Natural killer cell (primary cell): ENCODE measurements at places on chromosomes 7 and 10.

DNA sequence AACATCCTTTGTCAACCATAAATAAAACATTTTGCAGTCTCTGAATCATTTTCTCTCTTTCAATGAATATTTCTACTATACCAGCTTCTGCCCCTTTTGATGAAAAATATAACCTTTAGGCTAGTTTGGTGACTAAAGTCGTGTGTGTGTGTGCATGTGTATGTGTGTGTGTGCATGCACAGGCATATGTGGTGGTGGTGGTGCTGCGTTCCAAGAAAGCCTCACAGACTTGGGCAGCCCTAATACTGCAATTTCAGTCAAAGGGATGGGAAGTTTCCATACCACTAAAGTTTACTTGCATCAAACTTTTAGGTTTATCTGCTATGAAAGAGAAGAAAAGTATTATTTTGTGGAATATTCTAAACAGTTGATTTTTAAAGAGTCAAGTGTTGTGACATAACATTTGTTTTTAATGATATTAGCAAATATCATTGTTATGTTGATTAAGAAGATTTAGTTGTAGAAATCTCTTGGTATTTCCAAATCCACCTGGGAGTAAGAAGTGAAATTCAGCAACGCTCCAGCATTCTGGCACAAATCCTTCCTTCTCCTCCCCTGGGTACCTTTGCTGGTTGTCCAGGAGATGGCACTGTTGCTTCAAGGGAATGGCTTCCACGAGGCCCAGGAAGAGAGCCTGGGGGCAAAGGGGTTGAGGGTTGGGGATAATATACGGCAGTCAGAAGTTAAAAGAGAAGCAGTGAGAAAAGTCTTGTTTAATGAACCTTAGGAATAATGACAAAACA is 41.5 kb downstream of the ASB4 start:
- peak; percentile 13 for DNase-seq

DNA sequence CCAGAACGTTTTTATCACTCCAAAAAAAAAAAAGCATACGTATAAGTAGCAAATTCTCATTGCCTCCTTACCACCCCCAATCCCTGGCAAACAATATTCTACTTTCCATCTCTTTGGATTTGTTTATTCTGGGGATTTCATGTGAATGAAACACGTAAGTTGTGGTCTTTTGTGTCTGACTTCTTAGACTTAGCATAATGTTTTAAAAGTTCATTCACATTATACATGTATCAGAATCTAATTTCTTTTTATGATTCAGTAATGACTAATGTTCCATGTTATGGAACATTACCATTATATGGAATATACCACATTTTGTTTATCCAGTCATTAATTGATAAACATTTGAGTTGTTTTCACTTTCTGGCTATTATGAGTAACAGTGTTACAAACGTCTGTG is 12.5 kb upstream of the KLHL7 start:
- no peak for DNase-seq

DNA sequence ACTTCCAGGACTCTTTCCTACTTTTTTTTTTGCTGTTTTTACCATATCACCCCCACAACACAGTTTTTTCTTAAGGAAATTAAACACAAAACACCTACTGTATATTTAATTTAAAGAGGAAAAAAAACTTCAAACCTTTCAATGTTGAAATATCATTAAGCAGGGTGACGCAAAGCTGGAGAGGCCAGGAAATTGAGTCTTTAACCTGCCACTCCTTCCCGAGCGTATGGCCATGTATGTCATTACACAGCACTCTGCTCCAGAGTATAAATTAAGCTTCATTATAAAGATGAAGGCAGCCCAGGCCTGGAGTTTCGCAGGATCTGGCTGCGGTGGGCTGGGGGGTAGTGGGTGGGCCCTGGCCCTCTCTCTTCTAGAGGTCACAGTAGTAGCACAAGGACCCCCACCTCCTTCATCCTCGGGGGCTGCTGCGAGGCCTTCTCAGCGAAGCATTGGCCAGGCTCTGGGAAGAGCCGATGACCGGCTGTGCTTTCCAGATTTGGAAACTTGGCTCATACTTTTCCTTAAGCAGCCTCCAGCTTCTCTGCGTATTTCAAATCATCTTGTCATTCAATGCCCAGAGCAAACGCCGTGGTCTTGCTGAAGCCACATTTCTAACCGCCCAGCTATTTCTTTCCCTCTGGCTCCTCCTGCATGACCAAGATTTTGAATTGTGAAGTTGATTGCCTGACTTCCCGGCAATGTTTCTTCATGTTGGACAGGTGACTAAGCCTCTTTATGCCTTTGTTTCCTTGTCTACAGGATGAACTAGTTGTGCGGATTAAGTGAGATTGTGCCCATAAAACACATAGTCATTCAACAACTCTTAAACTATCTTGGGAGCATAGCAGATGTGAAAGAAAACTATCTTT is 765.1 kb downstream of the SUGCT start:
- DNase-seq: no peak

- no peak for DNase-seq
Observed at GRCh38 chr7:35419391-35419755, 165.5 kb upstream of the TBX20 start.

- DNase-seq: no peak
Observed at GRCh38 chr7:108570146-108570755, 577 bp downstream of the DNAJB9 start.
